ENCODE measurements at places on chromosomes 6 and 20.

GRCh38 chr6:53179961-53180651, 31.5 kb upstream of the GCM1 start:
- no peak for DNase-seq

- no peak for DNase-seq
Measured at GRCh38 chr20:50499938-50500337, 10.2 kb upstream of the PTPN1 start.

DNA sequence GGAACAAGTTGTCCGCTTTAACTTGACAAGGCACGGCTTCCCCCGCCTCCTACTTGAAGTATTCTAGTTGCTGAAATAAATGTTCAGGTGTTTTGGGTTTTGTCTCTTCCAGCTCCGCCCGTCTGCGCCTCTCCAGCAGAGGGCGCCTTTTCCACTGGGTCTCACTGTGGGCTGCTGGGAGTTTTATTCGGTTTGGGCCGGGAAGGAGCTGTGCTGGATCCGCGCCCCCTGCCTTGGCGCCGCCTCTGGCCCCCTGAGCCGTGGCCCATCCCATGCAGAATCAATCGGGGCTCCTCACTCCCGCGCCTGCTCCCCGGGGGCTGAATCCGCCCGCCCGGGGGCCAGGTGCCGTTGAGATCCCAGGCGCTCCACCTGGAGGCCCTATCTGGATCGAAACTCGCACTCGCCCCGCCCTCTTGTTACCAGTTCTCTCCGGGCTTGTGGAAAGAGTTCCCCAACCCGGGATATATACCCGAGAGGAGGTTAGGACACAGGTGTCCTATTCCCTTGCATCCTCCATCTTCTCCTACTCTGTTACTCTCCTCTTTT, 51.0 kb upstream of the TCF21 start:
- DNase-seq, result peak; percentile 60

GRCh38 chr6:134632024-134632423, 314.1 kb upstream of the SGK1 start:
- DNase-seq, result no peak

DNA sequence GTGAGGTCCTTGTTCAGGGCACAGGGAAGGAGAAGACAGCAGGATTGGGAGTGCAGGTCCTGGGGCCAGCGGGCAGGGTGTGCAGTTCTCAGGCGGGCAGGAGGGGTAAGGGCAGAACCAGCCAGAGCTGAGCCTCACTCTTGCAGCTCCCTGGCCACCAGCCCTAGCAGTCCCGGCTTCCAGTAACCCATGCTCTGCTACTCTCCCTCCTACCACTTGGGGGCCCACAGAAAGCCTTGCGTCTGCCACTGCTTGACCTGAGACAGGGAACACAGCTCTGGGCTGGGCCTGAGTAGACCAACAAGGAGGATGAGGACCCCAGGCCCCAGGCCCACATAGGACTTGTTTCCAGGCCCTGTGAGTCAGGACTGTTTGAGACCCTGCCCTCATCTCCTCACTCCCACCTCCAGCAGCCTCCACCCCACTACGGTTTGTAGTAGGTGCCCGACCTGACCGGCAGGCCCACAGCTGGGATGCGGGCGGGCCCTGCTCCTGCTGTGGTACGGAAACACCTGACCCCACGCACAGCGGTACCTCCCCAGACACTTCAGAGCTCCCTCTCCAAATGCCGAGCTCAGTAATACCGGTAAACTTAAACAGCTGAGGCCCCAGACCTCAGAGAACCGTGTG, 39.2 kb downstream of the KCNK5 start:
- no peak for DNase-seq

DNA sequence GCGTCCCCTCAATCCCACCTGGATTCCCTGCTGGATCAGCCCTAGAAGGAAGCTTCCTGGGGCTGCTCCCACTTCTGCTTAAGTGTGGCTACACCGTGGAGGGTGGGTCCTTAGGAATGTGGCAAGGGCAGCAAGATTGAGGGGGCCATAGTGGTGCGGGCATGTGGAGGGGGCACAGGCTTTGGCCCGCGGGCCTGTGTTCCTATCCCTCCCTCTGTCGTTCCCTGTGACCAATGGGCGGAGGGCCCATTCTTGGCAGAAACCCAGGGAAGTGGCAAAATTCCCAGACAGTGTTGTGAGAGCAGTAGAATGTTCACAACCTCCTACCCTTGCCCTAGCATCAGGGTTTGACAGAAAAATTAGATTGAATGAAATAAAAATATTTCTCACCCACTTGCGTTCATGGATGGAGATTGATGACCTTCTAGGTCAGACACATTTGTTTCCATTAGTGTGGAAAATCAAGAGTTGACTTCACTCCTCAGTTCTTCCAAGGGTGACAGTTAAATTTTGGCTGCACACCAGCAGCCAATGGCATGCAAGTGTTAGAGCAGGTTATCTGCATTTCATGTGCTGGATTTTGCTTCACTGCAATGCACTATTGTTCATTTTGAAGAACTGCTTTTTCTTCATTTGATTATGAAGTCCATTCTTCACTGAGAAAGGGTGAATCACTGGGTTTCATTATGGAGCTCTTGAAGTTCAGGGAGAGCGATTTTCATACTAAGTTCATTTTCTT, 49.3 kb upstream of the AHI1 start:
- no peak for DNase-seq
